HT1080 (cell line): ENCODE measurements at places on chromosomes 7 and 10.

DNA sequence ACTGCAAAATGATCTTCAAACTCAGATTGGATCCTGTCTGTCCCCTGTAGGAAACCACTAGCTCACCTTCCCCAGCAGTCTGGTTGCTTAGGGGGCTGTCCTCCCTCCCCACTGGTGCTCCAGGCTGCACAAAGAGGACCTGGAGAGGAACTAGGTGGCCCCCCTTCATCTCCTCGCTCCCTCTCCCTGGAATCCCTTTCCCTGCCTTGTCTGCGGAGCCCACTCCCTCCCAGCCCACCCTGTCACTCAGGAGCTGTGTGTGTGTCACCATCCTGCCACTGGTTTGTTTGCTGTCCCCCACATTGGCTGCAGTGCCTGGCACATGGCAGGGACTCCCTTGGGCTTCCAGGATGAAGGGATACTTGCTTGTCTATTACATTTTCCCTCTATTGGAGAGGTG lies 35.5 kb upstream of the ZMIZ2 start:
- no peak for DNase-seq

- DNase-seq: peak; percentile 44
Measured at GRCh38 chr7:10793995-10794775, 179.5 kb upstream of the PHF14 start.

DNA sequence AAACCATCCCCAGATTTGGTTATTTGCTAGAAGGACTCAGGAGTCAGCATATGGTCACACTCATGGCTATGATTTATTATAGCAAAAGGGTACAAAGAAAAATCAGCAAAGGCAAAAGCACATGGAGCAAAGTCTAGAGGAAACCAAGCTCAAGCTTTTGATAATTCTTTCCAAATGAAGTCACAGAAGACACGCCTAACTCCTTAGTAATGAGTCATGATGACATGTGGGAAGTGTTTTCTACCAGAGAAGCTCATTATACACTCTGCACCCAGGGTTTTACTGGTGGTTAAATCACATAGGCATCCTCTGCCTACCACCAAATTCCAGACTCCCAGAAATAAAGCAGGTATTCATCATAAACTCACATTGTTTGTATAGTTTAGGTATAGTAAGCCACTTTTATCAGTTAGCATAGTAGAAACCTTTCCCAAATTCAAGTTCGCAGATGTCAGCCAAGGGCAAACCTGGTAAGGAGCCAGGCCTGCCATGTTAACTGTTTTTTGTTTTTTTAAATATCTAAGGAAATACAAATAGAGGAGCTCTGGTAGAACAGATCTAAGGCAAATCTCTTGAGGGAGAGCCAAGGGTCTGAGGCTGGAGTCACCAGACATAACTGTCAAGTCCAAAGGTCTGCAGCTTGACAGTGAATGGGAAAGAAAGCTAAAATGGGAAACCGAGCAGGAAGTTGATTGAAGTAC lies 15.4 kb upstream of the HIBADH start:
- peak; percentile 97 for DNase-seq

DNA sequence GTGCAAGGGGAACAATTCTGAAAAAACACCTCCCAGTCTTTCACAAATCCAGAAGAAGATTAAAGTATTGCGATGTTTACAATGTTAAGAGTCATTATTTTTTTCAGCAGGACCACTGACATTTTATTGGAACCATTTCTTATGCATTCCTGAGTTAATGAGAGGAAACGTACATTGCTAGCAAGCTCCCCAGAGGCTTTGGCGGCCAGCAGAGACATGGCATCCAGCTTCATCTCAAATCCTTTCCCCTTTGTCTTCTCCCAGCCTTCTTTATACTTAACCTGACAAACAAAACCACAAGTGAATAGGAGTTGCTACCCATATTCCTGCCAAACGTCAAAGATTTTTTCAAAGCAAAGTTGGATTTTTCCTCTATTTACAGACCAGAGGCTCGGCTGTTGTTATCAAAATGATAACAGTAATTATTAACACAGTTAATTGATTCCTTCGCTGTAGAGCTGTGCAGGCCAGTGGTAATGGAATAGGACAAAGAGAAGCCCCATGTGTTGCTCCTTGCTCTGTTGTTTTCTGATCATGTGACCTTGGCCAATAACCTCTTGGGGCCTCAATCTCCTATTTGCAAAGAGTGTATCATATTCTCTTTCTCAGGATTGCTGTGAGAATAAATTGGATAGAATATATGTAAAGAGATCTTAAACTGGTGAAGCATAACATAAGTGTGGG lies 32.0 kb downstream of the NRAP start:
- no peak for DNase-seq

DNA sequence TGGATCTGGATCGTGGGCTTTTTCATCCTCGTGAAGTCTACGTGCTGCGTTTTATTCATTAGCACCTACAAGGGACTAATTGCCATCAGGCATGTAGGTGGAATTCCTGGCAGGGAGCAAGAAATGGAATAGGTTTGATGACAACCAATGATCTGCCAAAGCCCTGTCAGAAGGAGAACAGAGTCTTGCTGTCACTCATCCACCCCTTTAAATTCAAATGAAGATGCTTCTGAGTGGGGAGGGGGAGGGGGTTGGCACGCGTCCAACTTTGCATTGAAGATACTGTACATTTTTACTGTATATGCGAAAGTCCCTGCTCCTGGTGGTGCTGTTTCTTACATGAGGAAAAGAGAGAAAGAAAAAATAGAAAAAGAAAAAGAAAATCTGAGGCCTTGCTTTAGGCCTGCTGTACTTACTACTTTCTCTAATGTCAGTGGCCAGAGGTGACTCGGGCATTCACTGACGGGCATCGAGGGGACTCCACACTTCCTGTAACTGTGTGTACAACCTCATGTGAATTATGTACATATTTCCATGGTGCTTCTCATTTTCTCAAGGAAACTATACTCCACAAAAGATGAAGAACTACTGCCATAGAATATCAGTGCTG lies 569.1 kb downstream of the INHBA start:
- no peak for DNase-seq

GRCh38 chr7:151885202-151885580 lies 8.3 kb upstream of the PRKAG2 start:
- no peak for DNase-seq

DNA sequence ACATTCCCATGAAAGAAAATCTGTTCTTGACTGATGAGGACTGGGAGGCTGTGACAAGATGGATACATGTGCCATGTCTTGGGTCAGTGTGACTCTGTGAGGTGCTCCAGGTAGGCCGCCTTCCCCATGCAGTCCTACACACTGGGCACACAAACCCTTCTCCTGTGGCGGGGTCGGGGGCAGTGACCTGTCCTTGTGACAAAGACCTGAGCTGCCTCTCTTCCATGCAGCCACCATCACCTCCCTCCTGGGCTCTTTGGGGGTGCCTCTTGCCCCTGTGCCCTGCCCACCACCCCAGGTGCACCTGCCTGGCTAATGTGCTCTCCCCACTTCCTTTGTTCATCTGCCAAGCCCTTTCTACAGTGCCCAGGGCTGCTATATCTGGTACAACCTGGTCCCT lies 35.7 kb upstream of the DMBT1 start:
- no peak for DNase-seq

- DNase-seq: no peak
Measured at GRCh38 chr7:150465414-150465813, 15.0 kb downstream of the GIMAP8 start.

- DNase-seq: no peak
Measured at GRCh38 chr10:52394246-52394645, 80.2 kb downstream of the DKK1 start.

GRCh38 chr7:79820387-79820786 lies 314.2 kb upstream of the GNAI1 start:
- no peak for DNase-seq

DNA sequence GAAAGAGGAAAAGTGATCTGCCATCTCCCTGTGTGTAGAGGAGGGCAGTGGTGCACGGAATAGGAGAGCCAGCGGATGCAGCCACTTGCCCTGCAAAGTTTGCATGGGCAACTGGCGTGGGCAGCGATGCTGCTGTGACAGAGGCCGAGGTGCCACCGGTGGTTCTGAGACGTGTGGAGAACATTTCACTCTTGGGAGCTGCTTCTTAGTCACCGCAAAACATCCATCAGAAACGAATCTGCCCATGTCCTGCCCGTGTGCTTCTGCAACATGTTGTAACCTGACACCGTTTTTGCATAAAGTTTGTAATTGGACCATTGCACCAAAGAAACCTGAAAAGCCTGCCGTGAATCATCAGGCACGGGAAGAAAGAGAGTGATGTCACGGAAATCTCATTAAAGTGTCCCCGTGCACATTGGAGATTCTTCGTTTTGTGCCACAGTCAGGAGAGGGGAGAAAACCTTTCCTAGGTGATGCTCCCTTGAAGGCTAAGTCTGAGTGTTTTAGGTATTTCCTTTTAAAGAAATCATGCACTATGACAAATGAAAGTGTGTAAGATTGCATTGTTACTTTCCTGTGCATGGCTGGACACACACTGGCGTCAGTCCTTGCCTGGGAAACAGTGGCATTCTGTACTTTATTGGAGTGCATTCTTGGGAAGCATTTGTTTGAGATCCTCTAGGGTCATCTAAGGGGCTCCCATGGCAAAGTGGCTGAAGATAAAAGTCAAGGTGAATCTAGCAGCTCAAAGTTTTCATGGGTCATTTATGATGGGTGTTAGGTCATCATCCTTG lies 302.6 kb downstream of the KLF6 start:
- peak; percentile 90 for DNase-seq

DNA sequence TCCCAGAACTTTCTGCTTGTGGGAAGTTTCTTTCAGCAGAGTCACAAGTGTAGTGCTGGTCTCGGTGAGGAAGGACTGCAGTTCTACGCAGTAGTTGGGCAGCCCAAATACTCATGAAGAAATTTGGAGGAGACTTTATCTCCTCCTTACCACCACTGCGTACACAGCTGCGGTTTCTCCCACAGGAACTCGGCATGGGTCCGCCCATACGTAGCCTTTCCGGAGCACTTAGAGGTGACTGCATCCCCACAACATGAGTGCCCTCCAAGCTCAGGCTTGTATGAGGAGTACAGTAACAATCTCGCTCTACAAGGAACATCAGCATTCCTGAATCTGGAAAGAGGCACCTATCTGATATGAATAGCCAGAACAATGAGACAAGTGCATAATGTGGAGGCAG lies 549.2 kb upstream of the SEMA3D start:
- no peak for DNase-seq

DNA sequence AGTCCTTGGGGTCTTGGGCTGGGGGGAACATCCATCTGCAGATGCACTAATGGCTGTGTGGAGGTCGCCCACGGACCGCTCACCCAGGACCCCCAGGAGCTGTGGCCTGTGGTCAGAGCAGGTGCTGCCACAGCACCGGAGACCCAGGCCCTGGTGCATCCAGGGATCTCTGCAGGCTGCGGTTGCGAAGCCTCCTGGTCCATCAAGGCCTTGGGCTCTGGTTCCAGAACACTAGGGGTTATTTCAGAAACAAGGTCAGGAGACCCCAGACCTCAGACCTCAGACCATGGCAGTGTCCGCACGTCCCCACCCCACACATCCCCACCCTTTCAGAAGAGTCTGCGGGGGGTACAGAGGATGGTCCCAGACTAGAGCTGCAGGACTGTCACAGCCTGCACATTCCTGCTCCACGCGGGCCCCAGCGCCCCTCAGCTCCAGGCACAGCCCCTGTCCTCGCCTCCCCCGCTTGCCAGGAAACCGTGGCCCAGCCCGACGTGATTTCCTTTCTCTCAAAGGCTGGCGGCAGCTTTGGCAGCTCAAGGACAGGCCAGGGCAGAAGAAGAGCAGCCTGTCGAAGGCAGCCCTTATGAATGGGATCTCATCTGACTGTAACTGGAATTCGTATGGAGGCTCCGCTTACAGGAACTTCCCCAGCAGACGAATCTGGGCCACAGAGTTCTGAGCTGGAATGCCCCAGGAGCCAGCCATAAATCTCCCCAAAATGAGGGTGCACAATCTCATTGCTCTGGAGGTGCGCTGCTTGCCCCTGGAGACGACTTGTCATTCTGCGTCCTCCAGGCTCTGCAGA lies 136.2 kb upstream of the RET start:
- DNase-seq: no peak

DNA sequence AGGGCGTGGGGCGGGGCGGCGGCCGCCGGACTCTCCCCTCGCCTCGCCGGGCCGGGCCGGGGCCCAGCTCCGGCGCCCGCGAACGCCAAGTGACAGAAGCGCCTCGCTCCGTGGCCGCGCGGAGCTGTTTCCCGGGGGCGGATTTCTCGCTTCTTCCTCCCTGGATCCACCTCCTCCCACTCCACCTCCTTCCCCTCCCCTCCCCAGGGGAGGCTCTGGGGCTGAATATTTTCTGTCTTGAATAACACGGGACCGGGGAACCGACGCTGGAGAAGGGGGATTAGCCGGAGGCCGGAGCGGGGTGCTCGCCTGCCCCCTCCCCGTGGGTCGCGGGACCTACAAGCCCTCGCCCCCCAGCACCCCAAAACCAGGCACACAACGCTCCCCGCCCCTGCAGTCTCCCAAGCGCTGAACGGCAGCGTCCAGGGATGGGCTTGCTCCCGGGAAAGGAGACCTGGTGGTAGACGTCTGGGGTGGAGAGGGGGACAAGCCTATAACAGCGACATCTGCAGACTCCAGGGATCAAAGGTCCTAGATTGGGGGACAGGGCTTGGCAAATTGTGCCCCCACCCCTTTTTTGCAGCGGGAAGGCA lies at the start of gene ARHGAP21:
Gene ARHGAP21, minus strand, starts transcription at position 100 of the 593 bp plus-strand sequence. CDS start 1,988 bp downstream, outside the sequence.
- DNase-seq: peak; percentile 70

DNA sequence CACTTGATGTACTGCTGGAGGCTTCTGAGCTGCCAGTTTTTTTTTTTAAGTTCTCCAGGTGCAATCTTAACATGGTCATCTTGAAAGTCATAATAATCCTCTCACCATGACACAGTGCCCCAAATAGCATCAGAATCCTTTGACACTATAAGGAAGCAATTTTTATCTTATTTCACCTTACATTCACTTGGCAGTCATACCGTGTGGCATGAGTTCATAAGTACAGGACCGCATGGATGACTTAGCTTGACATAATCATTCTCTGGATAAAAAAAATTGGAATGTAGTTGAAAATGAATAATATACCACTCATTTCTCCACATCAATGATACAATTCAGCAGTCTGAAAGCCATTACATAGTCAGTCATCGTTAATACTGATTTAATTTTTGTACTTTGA lies 25.6 kb upstream of the TMEM196 start:
- DNase-seq: peak; percentile 18

- peak; percentile 84 for DNase-seq
Measured at GRCh38 chr7:127437837-127438236, 45.3 kb upstream of the ZNF800 start.

DNA sequence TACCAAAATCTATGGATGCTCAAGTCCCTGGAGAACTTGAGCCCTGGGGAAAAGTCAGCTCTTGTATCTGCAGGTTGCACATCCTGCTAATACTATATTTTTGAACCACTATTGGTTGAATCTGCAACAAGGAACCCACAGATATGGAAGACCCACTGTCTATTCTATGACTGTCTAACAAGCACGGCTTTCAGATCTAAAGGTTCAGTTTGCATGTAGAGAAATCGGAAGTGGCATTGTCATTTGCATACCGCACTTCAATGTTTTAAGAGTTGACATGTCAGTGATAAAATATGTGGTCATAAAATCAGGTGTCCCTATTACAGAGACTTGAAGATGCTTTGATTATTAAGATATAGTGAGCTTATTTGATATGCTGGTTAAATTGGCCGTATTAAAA lies 95.6 kb downstream of the MALRD1 start:
- no peak for DNase-seq

- DNase-seq: peak; percentile 59
Measured at GRCh38 chr10:119165171-119166117, at the start of gene SFXN4. Gene SFXN4, minus strand, starts transcription at chr10:119165714. Its CDS starts 67 bp downstream, at chr10:119165647.

GRCh38 chr10:112375721-112376395 lies 1.9 kb downstream of the ACSL5 start:
- peak; percentile 52 for DNase-seq
